ENCODE measurements at places on chromosomes 13 and 19.

GRCh38 chr19:55691561-55692481, 16.8 kb downstream of the EPN1 start:
- DNase-seq, result no peak

DNA sequence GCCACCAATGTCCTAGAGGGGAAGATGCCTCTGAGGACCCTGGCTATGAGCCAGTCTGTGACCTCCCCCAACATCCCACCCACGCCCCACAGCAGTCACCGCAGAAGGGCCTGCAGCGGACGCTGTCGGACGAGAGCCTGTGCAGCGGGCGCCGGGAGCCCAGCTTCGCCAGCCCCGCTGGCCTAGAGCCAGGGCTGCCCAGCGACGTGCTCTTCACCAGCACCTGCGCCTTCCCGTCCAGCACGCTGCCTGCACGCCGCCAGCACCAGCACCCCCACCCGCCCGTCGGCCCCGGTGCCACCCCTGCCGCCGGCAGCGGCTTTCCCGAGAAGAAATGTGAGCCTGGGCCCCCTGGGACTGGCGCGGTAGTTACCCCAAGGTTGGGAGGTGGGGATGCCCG, 30.6 kb downstream of the DPF1 start:
- no peak for DNase-seq

GRCh38 chr19:4866595-4867424, 657 bp downstream of the PLIN3 start:
- peak; percentile 65 for DNase-seq

GRCh38 chr13:113650731-113651148, 7.3 kb downstream of the ATP4B start:
- DNase-seq, result no peak

DNA sequence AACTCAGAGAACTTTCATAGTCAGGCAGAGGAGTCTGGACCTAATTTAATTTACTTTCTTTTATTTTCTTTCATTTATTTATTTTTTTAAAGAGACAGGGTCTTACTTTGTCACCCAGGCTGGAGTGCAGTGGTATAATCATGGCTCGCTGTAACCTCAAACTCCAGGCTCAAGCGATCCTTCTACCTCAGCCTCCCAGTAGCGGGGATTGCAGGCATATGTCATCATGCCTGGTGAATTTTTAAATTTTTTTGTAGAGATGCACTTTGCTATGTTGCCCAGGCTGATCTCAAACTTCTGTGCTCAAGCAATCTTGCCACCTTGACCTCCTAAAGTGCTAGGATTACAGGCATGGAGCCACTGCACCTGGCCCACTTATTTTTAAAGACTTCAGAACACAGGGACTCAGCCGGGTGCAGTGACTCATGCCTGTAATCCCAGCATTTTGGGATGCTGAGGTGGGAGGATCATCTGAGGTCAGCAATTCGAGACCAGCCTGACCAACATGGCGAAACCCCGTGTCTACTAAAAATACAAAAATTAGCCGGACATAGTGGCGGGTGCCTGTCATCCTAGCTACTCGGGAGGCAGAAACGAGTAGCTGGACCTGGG, 50.6 kb downstream of the KLF5 start:
- DNase-seq, result no peak

DNA sequence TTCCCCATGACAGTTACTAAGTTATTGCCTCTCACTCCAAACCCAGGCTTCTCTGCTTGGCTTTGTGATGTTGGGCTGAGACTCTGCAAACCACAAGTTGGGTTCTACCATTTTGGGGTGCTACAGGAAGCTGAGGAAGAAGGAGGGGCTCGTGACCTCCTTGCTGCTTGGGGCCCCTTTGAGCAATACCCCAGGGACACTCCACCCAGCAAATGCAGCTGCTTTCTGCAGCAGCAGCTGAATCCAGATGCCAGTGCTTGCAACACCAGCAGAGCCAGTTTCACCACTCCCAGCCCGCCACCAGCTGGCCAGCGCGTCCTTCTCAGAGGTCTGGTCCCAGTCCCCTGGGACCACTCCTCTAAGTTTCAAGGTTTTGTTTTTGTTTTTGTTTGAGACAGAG, 22.0 kb upstream of the UBAC2 start:
- DNase-seq, result no peak

GRCh38 chr13:44218501-44219240, 155.0 kb upstream of the SERP2 start:
- no peak for DNase-seq

DNA sequence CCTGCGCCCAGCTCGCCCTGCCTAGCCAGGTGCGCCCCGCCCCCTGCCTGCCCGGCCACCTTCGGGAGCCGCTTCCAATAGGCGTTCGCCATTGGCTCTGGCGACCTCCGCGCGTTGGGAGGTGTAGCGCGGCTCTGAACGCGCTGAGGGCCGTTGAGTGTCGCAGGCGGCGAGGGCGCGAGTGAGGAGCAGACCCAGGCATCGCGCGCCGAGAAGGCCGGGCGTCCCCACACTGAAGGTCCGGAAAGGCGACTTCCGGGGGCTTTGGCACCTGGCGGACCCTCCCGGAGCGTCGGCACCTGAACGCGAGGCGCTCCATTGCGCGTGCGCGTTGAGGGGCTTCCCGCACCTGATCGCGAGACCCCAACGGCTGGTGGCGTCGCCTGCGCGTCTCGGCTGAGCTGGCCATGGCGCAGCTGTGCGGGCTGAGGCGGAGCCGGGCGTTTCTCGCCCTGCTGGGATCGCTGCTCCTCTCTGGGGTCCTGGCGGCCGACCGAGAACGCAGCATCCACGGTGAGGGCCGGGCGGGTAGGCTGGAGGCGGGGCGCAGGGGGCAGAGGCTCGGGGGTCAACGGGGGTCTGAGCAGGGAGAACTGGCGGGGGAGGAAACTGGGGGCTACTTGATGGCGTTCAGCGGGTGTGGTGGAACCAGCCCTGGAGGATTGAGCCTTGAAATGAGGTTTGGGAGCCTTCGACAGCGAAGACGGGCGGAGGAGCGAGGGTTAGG, at the start of gene SPINT2:
TSS of gene SPINT2 (plus strand) at position 88 of the 727 bp plus-strand sequence. CDS start at position 408, 320 bp downstream.
- DNase-seq, result no peak

DNA sequence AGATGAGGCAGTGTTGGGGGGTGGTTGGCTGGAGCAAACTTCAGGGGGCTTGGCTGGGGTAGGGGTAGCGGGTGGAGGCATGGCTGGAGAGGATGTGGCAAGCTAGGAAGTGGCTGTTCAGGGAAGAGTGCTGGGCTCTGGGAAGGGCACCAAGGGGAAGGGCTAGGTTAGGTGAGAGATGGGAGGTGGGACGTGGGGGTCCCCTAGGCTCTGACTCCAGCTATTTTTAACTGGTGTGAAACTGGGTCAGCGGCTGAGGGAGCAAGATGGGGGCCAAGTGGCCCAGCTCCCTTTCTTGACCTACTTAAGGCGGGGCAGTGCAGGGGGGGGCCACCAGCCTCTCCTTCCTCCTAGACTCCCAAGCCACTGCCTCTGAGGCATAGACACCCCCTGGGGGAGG, 7.3 kb downstream of the KCNC3 start:
- DNase-seq, result no peak

GRCh38 chr13:98749501-98749900, 3.0 kb downstream of the SLC15A1 start:
- DNase-seq, result no peak

DNA sequence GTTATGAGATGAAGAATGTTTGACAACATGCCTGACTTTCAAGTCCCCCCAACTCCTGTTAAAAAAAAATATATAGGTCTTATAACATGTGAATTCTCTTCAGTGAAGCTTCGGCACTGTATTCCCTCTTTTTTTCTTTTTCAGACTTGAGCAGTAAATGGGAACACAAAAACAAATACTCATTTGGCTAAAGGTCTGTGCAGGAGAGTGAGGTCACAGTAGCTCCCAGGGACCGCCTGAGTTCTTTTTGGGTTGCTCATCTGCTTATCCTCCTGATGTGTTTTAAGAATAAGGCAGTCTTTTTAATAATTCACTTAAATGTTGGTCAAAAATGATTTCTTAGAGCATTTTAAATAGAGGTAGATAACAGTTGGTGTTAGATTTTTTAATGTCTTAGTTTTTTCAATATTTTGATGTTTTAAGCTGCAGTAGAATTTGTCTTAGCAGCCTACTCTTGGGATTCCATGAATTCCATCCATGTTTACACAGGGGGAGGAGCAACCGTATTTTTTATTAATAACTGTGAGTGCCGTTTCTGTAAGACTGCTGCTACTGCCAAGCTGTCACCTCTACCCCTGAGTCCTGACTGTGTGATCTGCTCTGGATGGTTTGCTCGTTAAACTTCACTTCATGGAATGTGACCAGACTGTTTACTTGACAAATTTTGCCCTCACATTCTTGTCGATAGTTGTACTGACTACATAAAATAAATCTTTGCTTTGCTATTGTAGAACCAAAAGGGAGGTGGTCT, 14.9 kb downstream of the HNRNPM start:
- no peak for DNase-seq

DNA sequence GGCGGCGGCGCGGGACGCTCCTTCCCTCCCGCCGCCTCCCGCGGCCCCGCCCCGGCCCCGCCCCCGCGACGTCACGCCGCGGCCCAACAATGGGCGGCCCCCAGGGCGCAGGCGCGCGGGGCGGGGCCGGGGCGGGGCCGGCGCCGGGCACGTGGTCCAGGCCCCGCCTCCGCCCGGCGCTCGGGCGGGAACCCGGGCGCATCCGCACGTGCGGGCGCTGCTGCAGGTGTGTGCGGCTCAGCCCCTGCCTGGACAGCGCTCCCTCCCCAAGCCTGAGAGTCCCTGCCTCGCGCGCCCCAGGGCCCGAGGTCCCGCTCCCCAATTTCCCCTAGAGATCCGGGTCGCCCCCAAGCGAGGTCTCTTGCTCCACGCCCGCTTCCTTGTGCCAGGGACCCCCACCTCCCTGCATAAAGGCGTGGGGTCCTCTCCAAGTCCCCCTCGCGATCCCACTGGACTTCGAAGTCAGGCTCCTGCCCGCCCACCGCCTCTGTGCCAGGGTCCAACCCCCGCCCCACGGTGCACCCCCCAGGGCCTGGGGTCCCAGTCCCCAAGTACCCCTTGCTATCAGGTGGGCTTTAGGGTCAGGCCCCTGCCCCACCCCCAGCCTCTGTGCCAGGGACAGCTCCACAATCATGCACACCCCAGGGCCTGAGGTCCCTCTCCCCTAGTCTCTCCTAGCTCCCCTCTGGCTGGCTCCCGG, at the start of gene MEX3D:
TSS of gene MEX3D (minus strand) at position 6 of the 700 bp plus-strand sequence. CDS start 267 bp downstream, outside the sequence.
- DNase-seq, result no peak

DNA sequence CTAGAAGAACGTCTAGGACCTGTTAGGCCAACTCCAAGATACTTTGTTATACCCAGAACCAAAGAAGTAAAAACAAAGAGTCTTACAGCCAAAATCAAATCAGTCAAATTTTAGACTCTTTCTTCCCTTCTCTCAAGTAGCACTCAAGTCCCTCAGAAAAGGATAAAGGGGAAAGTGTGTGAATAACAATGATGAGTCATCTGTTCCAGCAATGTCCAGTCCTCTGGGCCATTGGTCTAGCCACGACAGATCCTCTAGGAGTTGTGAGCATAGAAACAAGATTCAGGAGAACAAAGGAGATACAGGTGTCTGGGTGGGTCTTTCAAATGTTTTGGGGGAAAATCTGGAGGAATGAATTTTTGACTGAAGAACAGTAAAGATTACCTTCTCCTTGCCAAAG, 36.3 kb downstream of the STOML3 start:
- no peak for DNase-seq

- DNase-seq, result no peak
These were observed 1216.0 kb upstream of the PCDH20 start for GRCh38 chr13:62631619-62632018.

- DNase-seq, result no peak
These were observed 531.7 kb downstream of the SLITRK1 start for GRCh38 chr13:83350569-83350968.

DNA sequence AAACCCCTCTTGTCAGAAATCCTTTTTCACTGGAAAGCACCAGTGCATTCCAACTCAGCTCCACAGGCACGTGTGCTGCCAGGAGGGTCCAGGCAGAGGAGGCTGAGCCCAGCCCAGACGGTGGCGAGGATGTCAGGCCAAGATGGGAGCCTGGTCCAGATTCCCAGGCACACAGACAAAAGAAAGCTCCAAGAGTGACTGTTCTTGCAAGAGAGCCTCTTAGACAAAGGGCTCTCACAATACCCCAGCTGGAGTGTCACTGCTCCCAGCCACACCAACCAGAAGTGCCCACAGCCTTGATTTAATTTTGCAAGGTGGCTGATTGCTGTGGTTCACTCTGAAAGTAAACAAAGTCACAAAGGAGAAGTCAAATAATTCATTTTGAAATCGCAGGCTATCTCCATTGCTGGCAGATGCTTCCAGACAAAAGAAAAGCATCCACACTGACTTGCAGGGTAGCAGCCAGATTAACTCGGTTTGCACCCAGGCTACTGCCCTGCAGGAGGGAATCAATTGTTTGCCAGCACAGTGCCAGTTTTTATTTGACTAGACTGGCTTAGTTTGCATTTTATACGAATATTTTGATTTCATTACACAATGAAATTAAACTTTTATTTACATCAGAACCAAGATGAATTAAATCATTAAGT, 95.1 kb downstream of the RAB20 start:
- DNase-seq, result no peak

DNA sequence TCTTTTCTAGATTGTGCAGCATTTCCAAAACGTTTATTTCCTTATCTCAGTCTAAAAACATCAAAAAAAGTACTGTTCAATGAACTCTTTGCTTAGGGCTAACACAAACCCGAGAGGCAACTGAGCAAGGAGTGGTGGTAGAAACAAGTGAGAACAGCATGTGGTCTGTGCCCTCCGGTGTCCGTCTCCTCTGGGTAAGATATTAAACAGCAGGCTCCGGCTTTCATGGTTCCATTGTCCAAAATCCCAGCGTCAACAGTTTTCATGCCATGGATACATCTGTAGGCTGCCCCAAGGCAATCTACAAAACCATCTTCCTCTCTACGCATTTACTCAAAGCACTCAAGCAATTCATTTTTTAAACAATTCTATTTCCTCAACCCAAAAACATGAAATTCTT, 22.8 kb downstream of the DCLK1 start:
- no peak for DNase-seq

DNA sequence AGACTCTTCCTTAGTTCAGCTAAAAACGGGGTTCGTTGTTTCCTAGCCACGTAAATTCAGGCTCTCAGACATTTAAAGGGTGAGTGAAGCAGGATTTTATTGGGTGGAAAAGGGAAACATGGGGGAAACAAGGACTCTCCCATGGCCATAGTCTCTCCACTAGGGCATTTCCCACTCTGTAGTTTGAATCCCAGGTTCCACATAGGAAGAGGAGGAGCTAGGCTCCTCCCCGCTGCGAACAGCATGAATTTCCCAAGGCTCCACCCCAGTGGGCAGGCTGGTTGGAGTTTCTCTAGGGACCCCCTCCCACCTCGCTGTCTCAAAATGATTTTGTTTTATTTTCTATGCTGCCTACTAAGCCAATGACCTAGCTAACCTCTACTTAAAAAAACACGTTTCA, 2170.8 kb upstream of the PCDH20 start:
- DNase-seq, result no peak

GRCh38 chr19:34539396-34539795, 57.8 kb downstream of the WTIP start:
- no peak for DNase-seq

GRCh38 chr19:19530423-19530804, 1.7 kb downstream of the YJEFN3 start:
- DNase-seq, result no peak

GRCh38 chr13:34776390-34776981, 165.6 kb upstream of the NBEA start:
- DNase-seq, result no peak

GRCh38 chr13:90321281-90321931, 1026.1 kb upstream of the MIR17HG start:
- no peak for DNase-seq

- DNase-seq, result peak; percentile 14
These were observed 49.1 kb upstream of the UBAC2 start for GRCh38 chr13:99151516-99151915.

- no peak for DNase-seq
These were observed at the start of gene PGLYRP1 for GRCh38 chr19:46022431-46023310. PGLYRP1 (minus strand) TSS chr19:46023053; CDS start chr19:46023021, 32 bp downstream.
